ENCODE measurements at places on chromosomes 16 and 17.

DNA sequence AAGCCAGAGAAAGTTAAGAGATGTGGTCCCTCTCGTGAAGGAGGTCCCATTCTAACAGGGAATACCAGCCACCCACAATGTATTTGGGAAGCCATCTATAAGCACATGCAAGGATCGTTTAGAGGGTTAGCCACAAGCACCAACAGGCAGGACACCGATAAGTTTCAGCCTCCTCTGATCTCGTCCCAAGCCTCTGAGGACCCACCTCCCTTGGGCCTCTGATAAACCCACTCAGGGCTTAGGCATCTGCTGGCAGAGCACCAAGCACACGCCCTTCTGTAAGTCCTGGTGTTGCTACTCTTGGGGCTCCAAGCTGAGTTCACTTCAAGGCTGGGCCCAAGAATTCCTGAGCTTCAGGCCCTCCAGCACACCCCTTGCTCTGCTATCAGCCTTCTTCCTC, 5.4 kb upstream of the PNPO start:
- peaks cover 2% of the 10 kb centered on the region for H3K36me3 ChIP-seq
- no peak for DNase-seq
- H3K27me3 ChIP-seq = peaks cover 21% of the 10 kb centered on the region
- H3K4me1 ChIP-seq = peaks cover 3% of the 10 kb centered on the region
- H3K27ac ChIP-seq = no peak overlapping the region

GRCh38 chr17:30552994-30553566, 75.9 kb downstream of the GOSR1 start:
- H3K4me3 ChIP-seq = no peak overlapping the region
- no peaks in the 10 kb centered on the region for H3K27me3 ChIP-seq

- H3K4me3 ChIP-seq = no peak overlapping the region
- H3K27me3 ChIP-seq = peaks cover 28% of the 10 kb centered on the region
- no peaks in the 10 kb centered on the region for H3K36me3 ChIP-seq
- peaks cover 4% of the 10 kb centered on the region for H3K4me1 ChIP-seq
- no peak for DNase-seq
These were observed 4.2 kb upstream of the PYCARD start for GRCh38 chr16:31206776-31207175.

GRCh38 chr16:54309341-54309740, 22.8 kb upstream of the IRX3 start:
- peaks cover 8% of the 10 kb centered on the region for H3K27me3 ChIP-seq
- H3K36me3 ChIP-seq = no peaks in the 10 kb centered on the region
- no peak for DNase-seq
- H3K27ac ChIP-seq = no peak overlapping the region

DNA sequence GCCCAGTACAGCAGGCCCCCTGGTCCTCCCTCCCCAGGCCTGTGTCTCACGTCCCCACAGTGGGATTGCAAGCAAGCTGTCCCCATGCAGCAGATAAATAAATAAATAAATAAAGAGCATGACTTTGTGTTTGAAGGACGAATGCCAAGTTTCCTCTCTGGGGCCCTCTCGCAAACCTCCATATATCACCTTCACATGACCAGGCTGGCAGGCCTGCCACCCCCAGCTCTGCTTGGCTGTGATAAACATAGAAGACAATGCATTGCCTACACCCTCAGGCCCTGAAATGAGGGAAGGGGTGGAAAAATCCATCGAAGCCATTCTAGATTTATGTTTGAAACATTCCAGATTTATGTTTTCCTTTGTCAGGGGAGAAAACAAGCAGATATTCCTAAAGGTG, 107.3 kb downstream of the CCT6B start:
- H3K27ac ChIP-seq = no peak overlapping the region
- no peaks in the 10 kb centered on the region for H3K36me3 ChIP-seq
- H3K4me3 ChIP-seq = no peak overlapping the region
- DNase-seq = no peak
- peaks cover 14% of the 10 kb centered on the region for H3K4me1 ChIP-seq
- peaks cover 8% of the 10 kb centered on the region for H3K27me3 ChIP-seq

GRCh38 chr17:46962374-46962790, 16.7 kb downstream of the RPRML start:
- H3K27ac ChIP-seq = no peak overlapping the region
- peaks cover 9% of the 10 kb centered on the region for H3K36me3 ChIP-seq
- H3K4me1 ChIP-seq = no peaks in the 10 kb centered on the region
- no peak for DNase-seq
- H3K4me3 ChIP-seq = no peak overlapping the region

- peaks cover 3% of the 10 kb centered on the region for H3K27me3 ChIP-seq
- no peak overlapping the region for H3K4me3 ChIP-seq
- peaks cover 17% of the 10 kb centered on the region for H3K4me1 ChIP-seq
- no peak overlapping the region for H3K27ac ChIP-seq
- peaks cover 56% of the 10 kb centered on the region for H3K36me3 ChIP-seq
- no peak for DNase-seq
These were observed 3.7 kb downstream of the CCNF start for GRCh38 chr16:2432801-2433505.

- H3K27me3 ChIP-seq = peaks cover 46% of the 10 kb centered on the region
- no peak for DNase-seq
- H3K36me3 ChIP-seq = no peaks in the 10 kb centered on the region
- H3K27ac ChIP-seq = no peak overlapping the region
- no peak overlapping the region for H3K4me3 ChIP-seq
- H3K4me1 ChIP-seq = peaks cover 12% of the 10 kb centered on the region
These were observed 1.6 kb downstream of the SCNN1B start for GRCh38 chr16:23303685-23304084.

DNA sequence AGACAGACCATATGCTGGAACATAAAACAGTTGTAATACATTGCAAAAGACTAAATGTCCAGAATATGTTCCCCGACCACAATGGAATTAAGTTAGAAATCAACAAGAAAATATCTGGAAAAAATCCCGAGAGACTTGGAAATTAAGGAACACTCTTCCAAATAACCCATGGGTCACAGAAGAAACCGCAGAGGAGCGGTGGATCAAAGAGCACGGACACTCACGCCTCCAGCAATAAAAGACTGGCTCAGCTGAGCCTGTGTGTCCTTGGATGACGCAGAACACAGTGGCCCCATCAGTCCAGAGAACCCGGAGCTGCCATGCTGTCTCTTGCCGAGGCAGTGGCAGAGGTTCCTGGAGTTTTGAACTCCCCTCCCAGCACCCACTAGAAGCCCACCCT, 30.9 kb upstream of the FOXF1 start:
- no peak overlapping the region for H3K27ac ChIP-seq
- H3K4me1 ChIP-seq = peaks cover 11% of the 10 kb centered on the region
- H3K4me3 ChIP-seq = no peak overlapping the region

DNA sequence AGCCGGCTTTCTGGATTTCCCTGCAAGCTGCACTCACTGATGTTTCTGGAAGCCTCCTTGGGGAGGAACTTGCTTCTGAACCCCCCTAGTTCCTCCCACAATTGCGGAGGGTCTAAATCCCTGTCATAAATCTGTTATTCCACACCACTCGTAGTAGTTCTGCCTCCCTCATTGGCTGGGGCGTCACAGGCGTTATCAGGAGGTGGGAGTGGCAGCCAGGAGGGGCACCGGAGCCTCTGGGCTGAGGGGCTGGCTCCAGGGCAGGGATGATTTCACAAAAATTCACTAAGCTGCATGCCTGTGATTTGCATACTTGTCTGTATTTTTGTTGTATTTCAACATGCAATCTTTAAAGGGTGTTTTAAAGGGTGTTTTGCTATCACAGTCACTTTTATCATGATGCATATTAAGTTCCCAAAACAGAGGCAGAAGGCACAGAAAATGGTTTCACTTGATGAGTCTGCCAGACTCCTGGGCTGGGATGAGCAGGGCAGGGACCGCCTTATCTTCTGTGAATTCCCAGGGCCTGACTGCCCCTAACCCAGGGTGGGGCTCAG, 176.2 kb upstream of the FOXF1 start:
- H3K27me3 ChIP-seq = peaks cover 9% of the 10 kb centered on the region
- no peak for DNase-seq
- peaks cover 24% of the 10 kb centered on the region for H3K4me1 ChIP-seq
- no peak overlapping the region for H3K27ac ChIP-seq
- H3K4me3 ChIP-seq = no peak overlapping the region

- peaks cover 6% of the 10 kb centered on the region for H3K4me1 ChIP-seq
- H3K4me3 ChIP-seq = no peak overlapping the region
- DNase-seq = no peak
- no peaks in the 10 kb centered on the region for H3K36me3 ChIP-seq
- H3K27me3 ChIP-seq = no peaks in the 10 kb centered on the region
- H3K27ac ChIP-seq = no peak overlapping the region
These were observed 1025.2 kb downstream of the CDH11 start for GRCh38 chr16:64096689-64097088.

DNA sequence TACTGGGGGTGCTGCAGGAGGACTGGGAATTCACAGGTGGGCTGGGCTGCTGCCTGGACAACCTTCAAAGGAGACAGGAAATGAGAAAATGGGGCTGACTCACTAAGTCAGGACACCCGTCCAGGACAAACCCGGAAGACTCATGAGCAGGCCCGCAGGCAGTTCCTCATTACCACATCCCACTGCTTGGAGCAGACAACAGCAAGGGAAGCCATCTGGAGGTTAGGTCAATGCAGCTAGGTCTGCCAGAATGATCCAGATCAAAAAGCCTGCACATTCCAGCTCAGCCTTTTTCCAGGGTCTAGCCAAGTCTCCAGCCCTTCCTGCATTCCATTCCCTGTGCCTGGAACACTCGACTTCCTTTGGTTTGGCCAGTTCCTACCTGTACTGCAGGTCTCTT, 536.5 kb upstream of the CDH11 start:
- peaks cover 2% of the 10 kb centered on the region for H3K27me3 ChIP-seq
- no peak overlapping the region for H3K4me3 ChIP-seq
- no peak for DNase-seq

- H3K27ac ChIP-seq = no peak overlapping the region
- no peak for DNase-seq
- peaks cover 36% of the 10 kb centered on the region for H3K27me3 ChIP-seq
- H3K4me1 ChIP-seq = peaks cover 27% of the 10 kb centered on the region
These were observed 4.9 kb upstream of the ACTG1 start for GRCh38 chr17:81517339-81518112.

DNA sequence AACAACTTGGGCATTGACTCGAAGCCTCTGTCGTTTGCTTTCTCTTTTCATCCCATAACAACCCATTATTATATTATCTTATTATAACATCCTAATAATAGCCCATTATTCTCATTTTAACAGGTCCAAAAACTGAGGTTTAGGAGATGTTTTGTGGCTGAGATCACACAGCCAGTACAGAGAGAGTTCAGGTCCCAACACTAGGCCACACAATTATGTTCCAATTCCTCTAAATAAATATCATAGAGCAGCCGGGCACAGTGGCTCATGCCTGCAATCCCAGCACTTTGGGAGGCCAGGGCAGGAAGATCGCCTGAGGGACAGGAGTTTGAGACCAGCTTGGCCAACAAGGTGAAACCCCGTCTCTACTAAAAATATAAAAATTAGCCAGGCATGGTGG, 40.3 kb upstream of the KIFC3 start:
- no peak overlapping the region for H3K4me3 ChIP-seq
- H3K4me1 ChIP-seq = peaks cover 55% of the 10 kb centered on the region
- H3K27me3 ChIP-seq = no peaks in the 10 kb centered on the region
- no peaks in the 10 kb centered on the region for H3K36me3 ChIP-seq
- H3K27ac ChIP-seq = no peak overlapping the region

DNA sequence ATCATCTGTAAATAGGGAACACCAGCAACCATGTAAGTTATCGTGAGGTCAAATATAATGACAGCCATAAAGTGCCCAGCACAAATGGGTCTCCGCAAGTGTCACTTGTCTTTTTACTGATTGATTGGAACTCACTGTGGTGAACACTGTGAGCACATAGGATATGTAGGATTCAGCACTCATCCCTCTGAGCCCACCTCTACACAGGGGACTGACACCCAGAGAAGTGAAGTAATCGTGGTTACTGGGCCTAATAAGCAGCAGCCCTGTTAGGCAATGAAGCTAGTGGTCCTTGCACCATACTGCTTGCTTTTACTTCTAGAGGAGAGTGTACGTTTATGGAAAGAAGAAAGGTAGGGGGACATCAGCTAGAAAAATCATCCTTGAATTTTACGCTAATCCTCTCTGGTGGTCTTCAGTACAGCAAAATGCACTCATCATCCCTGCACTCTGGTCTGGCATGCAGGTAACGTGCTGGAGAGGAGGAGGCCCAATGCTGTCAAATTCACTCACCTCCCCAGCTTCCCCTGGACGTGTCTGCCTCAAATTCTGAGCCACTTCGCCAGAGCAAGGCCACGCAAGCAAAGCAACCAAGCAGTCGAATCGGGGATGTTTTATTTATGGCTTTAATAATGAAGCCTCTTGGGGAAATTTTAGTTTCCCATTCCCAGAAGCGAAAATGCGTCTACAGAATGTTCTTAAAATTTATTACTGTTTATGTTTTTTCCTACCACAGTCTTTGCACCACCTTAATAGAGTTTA, 74.7 kb downstream of the YPEL2 start:
- peaks cover 6% of the 10 kb centered on the region for H3K4me1 ChIP-seq
- H3K36me3 ChIP-seq = no peaks in the 10 kb centered on the region
- H3K27me3 ChIP-seq = peaks cover 4% of the 10 kb centered on the region

GRCh38 chr16:84361546-84361945, 6.8 kb upstream of the ATP2C2 start:
- peaks cover 17% of the 10 kb centered on the region for H3K4me1 ChIP-seq
- DNase-seq = no peak
- peaks cover 3% of the 10 kb centered on the region for H3K27me3 ChIP-seq
- no peaks in the 10 kb centered on the region for H3K36me3 ChIP-seq

Data from WTC11 (cell line).